Stimulated activated CD4-positive, alpha-beta T cell treated with anti-CD3 and anti-CD28 coated beads, Interleukin-12 subunit alpha, Interleukin-12 subunit beta, amount 100 ng/mL, for 24 hours (primary cell): ENCODE measurements at places on chromosomes 1 and 21.

DNA sequence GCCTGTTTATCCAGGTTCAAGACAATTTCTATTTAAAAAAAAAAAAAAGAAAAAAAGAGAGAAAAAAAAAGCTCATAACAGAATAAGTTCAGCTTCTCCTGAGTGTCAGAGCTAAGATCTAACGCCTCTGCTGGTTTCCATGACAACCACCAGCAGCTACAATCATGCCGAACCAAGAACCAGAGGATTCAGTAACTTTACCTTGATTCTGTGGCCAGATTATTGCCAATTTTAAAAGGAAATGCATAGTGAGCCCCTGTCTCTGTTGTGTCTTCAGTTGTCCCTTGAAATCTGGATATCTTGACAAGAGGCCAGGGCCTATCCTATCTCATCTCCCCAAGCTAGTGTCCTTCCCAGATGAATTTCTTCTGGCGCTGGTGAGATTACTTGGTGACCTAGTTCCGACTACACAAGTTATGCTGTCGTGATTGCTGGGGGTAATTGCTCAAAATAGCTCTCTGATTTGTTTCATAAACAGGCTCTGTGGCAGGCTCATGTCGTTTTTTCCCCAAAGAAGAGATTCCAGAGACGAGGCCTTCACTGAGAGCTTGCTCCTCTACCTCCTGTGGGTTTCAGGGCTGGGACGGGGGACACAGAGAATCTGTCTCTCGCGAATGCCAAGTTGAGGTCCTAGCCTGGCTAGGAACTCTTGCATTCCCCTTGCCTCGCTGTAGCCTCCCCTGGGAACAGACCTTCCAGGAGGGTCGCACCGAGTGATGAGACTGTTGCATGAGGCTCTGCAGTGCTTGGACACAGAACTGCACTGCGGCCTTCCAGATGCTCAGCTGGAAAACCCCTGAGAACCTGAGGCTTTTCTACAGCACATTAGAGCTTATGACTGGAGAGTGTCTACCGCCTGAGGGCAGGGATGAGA, 32.4 kb upstream of the SCCPDH start:
- DNase-seq, result no peak

GRCh38 chr1:24743404-24744211, 1.6 kb upstream of the CLIC4 start:
- no peak for DNase-seq

DNA sequence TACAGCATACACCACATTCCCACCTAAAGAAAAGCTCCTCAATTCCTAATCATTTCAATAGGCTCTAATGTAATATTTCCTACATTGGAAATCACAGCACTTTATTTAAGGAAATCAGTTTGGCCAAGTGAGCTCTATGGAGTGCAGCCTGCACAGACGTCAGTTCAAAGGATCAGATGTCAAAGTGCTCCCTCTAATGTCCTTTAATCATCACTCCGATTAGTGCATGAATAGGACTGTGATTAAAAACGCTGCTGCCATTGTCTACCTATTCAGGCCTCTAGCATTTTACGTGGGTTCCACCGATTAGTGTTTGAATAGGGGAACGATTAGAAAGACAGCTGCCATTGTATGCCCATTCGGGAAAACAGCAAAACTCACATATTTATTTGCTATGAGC, 50.2 kb downstream of the DPYD start:
- DNase-seq, result no peak

DNA sequence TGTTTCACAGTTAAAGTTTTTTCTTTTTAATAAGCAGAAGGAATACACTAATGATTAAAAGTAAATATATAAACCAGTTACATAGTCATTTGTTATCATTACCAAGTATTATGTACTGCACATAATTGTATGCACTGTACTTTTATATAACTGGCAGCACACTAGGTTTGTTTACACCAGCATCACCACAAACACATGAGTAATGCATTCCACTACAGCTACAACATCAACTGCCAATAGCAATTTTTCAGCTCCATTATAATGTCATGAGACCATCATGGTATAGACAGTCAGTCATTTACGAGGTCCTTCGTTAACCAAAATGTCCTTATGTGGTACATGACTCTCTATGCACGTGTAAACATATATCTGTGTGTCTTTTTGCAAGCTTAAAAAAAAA, 35.2 kb downstream of the SCYL3 start:
- DNase-seq, result no peak

GRCh38 chr1:85275701-85276214, 674 bp downstream of the BCL10 start:
- DNase-seq, result no peak

DNA sequence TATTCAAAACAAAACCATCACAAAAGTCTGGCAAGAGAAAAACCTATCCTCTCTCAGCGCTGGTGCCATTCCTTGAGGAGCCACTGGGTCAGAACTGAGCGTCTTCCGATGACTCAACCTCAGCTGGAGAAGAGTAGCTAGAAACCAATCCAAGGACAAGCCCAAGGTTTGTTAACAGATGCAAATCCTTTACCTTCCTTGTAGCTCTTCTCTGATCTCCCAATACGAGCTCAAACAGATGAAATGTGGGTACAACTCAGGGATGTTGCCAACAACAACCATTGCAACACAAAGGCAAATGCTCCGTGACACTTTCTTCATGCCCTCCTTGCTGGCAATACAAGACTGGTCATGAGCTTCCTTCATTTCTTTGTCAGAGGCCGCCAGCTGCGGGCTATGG, 337.1 kb downstream of the SIPA1L2 start:
- DNase-seq, result no peak

- no peak for DNase-seq
Observed at GRCh38 chr1:180182643-180183311, 28.1 kb downstream of the QSOX1 start.

- no peak for DNase-seq
Observed at GRCh38 chr21:18142655-18143054, 102.0 kb upstream of the CHODL start.

- no peak for DNase-seq
Observed at GRCh38 chr1:40974945-40975344, 4.6 kb upstream of the CTPS1 start.

- no peak for DNase-seq
Observed at GRCh38 chr1:101194746-101195145, 42.1 kb upstream of the S1PR1 start.

GRCh38 chr1:107976836-107977235, 11.9 kb upstream of the VAV3 start:
- DNase-seq, result no peak

- no peak for DNase-seq
Observed at GRCh38 chr1:43900386-43900785, 33.2 kb upstream of the ARTN start.

DNA sequence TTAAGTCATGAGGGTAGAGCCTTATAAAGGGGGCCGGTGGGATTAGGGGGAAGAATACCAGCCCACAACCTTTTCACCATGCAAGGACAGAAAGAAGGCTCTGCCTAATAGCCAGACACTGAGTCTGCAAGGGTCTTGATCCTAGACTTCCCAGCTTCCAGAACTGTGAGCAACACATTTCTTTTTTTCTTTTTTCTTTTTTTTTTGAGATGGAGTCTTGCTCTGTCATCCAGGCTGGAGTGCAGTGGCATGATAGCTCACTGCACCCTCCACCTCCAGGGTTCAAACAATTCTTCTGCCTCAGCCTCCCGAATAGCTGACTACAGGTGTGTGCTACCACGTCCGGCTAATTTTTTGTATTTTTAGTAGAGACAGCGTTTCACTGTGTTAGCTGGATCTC, 1.7 kb upstream of the ARL8A start:
- DNase-seq, result no peak

DNA sequence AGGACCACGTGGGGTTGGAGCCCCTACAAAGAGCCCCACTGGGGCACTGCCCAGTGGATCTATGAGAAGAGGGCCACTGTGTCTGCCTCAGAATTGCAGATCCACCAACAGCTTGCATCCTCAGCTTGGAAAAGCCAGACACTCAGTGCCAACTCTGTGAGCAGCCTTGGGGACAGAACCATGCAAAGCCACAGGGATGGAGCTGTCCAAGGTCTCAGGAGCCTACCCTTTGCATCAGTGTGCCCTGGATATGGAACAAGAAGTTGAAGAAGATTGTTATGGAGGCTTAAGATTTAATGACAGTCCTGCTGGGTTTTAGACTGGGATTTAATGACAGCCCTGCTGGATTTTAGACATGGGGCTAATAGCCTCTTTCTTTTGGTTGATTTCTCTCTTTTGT, 1670.9 kb downstream of the PLA2G4A start:
- DNase-seq, result no peak

GRCh38 chr21:15667819-15668218, 62.0 kb upstream of the USP25 start:
- no peak for DNase-seq

DNA sequence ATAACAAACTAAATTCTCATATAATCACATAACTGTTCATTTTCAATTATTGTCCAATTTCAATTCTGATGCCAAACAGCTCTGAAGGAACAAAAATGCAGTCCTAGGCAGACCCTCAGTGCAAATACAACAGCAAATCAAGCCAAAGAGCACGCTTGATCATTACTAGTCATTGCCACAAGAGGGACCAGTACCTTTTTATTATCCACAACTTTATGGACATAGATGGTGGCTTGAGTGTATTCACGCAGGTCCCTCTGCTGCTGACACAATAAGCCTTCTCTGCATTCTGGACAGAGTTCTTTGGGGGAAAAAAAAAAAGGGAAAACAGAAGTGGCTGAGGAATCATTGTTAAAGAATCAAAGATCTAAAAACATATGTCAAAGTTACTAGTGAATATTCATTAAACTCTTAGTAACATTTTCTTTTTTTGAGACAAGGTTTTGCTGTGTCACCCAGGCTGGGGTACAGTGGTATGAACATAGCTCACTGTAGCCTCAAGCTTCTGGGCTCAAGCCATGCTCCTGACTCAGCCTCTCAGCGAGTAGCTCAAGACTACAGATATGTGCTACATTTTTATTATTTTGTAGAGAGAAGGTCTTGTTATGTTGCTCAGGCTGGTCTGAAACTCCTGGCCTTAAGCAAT, 34.3 kb upstream of the RAP1GAP start:
- no peak for DNase-seq

- DNase-seq, result no peak
Observed at GRCh38 chr21:35730325-35730724, 330.0 kb downstream of the SETD4 start.

GRCh38 chr21:33869873-33870272, 45.7 kb downstream of the ATP5PO start:
- DNase-seq, result no peak

GRCh38 chr1:240709676-240710075, 97.7 kb upstream of the GREM2 start:
- DNase-seq, result no peak

DNA sequence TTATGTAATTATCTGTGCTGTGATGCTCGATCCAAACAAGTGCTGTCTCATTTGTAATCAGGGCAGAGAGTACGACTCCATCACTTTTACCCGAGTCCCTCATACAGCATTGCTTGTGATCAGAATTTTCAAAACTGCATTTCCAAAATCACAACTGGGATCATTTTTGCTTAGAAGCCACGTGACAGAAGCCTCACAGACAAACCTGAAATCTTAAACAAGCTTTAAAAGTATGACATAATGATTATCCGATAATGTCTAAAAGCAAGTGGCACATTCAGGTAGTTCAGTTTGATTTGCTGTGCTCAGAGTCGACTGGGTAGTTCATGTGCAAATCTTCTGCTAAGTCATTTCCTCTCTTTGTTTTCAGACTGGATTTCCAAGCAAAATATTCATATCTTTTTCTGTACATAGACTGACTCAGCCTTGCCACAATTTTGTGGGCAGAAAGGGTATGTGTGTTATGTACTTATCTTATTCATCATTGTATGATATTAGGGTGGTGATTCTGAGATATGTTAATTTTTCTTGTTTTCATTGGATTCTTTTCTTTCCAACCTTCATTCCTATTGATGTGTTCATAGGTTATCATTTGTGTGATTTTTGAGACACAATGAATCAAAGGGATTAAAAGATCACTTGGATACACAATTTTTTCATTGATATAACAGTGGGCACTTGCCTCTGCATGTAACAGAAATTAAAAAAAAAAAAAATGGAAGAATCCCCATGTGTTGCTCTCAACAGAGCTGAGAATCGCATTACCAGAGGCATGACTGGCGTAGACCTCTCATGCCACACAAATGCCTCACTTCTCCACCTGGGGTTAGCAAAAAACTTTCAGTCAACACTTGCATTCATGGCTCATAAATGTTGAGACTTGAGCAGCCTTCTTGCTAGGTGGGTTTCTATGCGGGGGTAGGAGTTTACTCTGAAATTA, 355.7 kb downstream of the LTN1 start:
- no peak for DNase-seq

DNA sequence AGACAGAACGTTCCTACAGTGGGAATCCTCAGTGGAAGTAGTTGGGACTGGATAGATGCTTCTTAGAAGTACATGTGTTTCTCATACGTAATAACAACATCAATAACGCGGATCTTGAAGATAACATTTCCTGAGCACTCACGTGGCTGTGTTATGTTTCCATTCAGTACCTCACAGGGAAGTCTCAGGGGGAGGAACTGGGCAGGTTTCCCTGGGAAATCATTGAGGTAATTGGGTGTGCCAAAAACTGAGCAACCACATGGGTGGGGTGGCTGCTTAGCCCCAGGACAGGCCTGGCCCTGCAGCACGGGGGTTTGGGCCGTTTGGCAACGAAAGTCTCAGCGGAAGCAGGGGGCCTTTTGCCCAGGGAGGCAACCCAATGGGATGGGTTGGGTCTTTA, 133.8 kb downstream of the ZSCAN20 start:
- DNase-seq, result no peak

DNA sequence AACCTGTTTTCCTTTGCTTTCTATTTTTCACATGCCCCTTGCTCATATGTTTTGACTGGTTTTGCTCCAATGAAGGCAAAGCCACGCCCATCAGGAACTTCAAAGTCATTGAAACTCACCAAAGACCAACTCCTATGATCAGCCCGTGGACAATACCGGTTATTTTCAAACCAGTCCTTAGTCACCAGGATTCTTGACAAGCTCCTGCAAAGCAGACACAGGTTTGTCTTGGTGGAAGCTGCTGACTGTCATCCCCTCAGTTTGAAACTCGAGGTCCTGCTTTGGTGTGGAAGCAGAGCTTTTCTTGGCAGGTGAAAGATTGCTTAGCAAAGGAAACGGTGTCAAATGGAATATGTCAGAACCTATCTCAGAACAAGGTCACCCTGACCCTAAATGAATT, 384.7 kb upstream of the CXADR start:
- DNase-seq, result no peak

- DNase-seq, result no peak
Observed at GRCh38 chr1:221429264-221429663, 312.6 kb downstream of the DUSP10 start.

GRCh38 chr21:25501996-25502665, 105.2 kb downstream of the MRPL39 start:
- peak; percentile 62 for DNase-seq

GRCh38 chr1:116933606-116934515, 24.1 kb downstream of the PTGFRN start:
- no peak for DNase-seq

DNA sequence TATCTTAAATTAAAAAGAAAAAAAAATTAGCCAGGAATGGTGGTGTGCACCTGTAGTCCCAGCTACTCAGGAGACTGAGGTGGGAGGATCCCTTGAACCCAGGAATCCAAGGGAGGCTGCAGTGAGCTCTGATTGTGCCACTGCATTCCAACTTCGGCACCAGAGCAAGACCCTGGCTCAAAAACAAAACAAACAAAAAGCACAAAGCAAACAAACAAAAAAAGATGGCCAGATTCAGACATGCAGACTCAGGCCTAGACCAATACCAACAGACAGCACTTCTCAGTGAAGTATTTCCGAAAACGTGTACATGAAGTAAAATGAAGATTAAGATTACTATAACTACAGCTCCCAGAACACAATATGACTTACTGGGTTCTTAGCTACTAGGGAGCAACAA, 10.6 kb downstream of the SLC35D1 start:
- no peak for DNase-seq

- no peak for DNase-seq
Observed at GRCh38 chr1:226820941-226821718, 49.3 kb upstream of the PSEN2 start.
